ENCODE measurements at places on chromosomes 16 and 17.

- peak; percentile 75 for DNase-seq
These were observed 21.0 kb upstream of the HERPUD1 start for GRCh38 chr16:56910654-56911539.

- DNase-seq: no peak
These were observed 37.3 kb downstream of the GRB7 start for GRCh38 chr17:39775031-39775430.

GRCh38 chr16:12484972-12485371, 318.7 kb downstream of the CPPED1 start:
- DNase-seq: no peak

GRCh38 chr17:17957584-17957916, 14.7 kb downstream of the TOM1L2 start:
- no peak for DNase-seq

GRCh38 chr17:48995974-48996721, 1.0 kb upstream of the IGF2BP1 start:
- DNase-seq: no peak

DNA sequence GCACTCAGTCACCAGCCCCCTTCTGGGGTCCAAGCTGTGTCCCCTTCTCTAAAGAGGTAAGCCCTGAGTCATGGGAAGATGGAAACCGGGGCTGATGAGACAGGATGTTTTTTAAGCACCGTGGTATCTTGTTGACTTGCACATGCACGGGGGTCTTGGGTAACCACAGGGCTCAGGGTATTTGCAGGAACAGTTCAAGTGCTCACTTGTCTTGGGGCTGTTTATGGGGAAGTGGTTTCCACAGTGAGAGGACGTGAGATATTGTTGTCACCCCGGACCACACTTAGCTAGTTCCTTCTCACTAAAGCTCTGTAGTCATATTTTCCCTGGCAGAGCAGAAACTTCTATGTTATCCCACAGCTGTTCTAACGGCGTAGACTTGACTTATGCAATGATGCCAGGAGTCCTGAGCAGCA, 7.7 kb downstream of the CCL3L1 start:
- peak; percentile 100 for DNase-seq

DNA sequence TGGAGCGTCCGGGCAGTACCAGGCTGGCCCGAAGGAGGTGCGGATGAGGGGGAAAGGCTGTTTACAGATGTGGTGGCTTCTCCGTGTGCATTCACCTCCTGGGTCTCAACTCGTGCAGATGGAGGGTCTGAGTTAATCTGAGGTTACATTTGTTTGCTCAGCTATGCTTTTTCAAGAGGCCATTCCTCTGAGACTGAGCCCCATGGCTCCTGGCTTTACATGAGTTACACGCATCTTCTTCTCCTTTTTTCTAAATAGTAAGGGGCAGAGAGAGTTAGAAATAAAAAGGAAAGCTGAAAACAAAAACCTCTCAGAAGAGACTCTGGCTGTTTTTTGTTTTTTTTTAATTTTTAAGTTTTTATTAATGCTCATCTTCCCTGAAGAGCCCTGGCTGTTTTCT, 29.0 kb downstream of the IRF8 start:
- no peak for DNase-seq

- DNase-seq: no peak
These were observed 3.1 kb downstream of the HSBP1 start for GRCh38 chr16:83810901-83811300.

GRCh38 chr16:81905277-81905676, 106.0 kb downstream of the SDR42E1 start:
- DNase-seq: no peak

- peak; percentile 25 for DNase-seq
These were observed 37.8 kb downstream of the CACNG1 start for GRCh38 chr17:67082107-67082506.

DNA sequence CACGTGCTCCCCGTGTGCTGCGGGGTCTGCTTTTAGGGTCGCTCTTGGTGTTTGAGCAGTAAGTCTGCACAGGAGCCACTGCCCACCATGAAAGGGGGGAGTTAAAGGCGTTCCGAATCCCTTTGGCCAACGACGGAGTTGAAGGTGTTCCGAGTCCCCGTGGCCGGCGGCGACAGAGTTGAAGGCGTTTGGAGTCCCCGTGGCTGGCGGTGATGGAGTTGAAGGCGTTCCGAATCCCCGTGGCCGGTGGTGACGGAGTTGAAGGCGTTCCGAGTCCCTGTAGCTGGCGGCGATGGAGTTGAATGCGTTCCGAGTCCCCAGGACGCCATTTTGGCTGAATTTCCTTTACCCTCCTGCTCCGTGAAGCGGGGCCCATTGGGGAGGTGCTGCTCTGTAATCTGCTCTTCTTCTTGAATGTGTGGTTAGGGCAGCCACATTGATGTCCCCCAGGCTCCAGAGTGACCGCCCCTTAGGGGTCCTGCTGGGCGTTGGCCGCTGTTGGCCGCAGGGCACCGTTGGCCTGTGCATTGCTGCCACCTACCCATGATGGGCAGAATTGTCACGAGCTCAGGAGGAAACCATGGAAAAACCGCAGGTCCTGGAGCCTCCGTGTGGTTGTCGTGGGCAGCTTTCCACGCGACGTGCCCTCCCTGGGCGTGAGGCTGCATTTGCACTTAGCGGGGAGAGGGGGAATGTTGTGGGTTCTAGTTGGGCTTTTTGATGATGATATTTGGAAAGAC, 73.7 kb upstream of the ZNF750 start:
- no peak for DNase-seq

GRCh38 chr17:50148226-50149090, 2.0 kb downstream of the PPP1R9B start:
- peak; percentile 87 for DNase-seq

DNA sequence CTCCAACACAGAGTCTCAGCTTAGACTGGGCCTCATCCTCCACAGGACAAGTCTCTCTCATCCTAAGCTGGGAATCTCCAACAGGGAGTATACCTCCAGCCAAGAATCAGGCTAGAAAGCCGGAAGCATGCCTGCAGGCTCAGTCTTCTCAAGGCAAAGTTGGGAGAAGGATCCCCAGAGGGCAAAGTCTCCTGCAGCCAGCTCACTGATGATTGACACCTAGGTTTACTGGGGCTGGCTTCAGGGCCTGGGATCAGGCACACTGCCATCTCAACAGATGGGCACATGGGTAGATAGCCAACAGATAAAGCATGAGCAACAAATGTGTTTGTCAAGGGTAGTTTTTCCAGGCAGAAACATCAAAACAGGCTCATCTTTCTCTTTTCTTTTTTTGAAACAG, 56.1 kb upstream of the TOX3 start:
- no peak for DNase-seq
